Dermis blood vessel endothelial cell (primary cell): ENCODE measurements at places on chromosomes 11 and 22. TPM values are rescaled to one million over a fixed set of nuclear protein-coding genes. Genes with fewer than 3 reads are reported as not detected.

DNA sequence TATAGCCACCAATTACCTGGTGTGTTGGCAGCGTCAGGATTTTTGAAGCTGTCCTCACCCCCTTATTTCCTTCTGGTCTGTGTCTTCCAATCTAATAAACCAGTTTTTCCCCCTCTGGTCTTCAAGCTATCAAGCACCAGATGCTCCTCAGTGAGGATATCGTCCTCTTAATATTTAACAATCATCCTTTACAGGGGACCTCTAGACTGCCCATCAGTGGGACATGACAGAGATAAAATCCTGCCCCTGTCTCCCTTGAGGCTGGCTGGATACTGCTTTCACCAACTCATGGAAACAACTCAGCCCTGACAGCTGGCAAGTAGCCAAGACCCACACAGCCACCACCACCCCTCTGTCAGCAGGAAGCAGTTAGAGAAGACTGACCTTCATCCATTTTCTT is 421.0 kb upstream of the API5 start:
- no peak for DNase-seq

- DNase-seq = no peak
Observed at GRCh38 chr22:46481386-46481785, 56.0 kb downstream of the CELSR1 start.

DNA sequence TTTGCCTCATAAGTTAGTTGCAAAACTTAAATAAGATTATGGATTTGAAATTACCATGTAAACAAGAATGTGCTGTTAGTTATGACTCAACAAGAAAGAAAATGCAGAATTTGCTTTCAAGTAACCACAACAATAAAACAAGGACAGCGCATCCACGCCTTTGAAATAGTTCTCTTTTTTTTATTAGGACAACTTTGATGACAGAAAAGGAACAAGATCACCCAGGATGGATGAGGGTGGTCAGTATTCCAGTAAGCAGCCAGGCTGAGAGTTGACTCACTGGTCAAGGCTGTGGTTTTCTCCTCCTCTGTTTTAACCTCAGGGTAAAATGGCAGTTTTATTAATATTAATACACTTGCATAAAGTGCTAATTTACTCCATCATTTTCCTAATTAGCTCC is 544.4 kb downstream of the OPCML start:
- DNase-seq = no peak

GRCh38 chr11:102620818-102621561 is 4.1 kb downstream of the MMP20 start:
- peak; percentile 82 for DNase-seq

DNA sequence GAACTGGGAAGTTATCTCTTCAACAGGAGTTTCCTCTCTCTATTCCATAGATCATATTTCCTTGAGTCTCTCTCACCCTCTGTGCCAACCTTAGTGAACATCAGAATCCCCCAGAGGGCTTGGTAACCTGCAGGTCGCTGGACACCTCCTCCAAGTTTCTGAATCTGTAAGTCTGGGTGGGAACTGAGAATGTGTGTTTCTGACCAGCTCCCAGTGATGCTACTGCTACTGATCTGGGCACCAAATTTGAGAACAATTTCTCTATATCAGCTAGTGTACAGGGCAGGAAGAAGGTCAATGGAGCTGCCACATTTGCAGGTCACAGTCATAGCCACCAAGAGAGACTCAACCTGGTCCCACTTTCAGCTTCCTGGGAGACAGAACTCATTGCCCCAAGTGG is 62.9 kb downstream of the RCN1 start:
- DNase-seq = no peak

DNA sequence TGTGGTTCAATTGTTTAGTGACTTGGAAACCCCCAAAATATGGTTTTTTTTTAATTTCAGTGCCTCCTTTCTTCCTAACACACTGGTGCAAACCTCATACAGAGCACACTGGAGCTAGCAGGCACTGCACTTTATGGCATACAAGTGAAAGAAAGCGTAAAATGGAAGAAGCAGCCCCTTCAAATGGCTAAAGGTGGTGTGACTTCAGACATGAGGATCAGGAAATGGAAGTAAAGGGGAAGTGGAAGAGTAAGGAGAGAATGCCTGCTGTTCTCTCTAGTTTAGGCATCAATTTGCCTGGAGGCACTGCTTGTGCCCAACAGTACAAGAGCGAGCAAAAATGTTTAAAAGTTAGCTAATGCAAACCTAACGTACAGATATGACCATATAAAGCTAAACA is 5.7 kb downstream of the RSF1 start:
- DNase-seq = no peak

Gene DRD4
- under 0.01 TPM in 1 of 2 replicates, not detected in the other for total RNA-seq
